ENCODE measurements at places on chromosomes 2 and 18.

- peak; percentile 7 for DNase-seq
Measured at GRCh38 chr18:57437766-57438671, 2.8 kb downstream of the ONECUT2 start.

DNA sequence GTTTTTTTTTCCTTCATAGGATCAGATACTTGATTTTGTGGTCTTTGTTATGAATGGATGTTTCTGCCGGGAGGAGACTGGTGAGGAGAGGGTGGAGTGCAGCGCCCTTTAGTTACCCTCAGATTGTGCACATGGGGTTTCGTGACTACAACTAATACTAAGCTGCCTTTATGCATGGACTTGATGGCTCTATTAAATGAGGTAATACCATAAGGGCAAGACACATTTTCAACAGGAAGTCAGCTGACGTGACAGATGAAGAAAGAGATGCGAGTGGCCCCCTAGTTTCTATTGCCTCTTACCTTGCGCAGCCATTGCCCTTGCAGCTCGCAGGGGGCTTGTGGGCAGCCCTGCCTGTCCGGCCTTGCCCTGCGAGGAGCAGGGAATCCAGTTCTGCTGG, 24.4 kb downstream of the ZNF407 start:
- no peak for DNase-seq

DNA sequence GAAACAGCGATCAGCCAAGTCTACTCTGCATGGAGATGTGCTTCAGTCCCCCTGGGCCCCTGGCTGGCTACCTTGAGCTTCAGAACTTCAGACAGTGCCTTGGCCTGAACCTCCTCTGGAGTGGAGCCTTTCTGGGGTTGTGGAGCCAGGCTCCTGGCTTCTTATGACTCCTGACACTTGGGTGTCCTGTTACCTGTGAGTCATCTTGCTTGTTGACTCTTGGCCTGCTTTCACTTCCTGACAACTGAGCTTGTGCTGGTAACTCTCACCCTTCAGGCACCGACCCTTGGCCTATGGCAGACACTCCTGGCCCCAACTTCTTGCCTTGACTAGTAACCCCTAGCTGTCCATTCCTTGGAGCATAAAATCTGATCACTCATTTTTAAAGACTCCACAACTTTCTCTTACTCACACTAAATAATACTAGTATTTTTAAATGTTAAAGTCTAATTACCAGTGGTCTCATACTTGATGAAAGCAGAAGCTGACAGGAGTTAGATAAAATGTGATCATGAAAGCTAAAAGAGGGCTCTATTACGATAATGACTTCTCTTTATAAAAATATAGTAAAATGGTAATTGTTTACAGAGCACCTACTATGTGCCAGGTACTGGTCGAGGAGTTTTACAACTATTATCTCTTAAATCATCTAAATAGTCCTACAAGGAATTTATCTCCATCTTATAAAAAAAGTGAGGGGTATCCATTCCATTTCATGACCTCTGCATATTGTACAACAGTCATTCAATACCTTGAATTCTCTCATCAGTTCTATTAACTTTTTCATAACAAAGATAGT, 46.3 kb upstream of the VIT start:
- DNase-seq: no peak

DNA sequence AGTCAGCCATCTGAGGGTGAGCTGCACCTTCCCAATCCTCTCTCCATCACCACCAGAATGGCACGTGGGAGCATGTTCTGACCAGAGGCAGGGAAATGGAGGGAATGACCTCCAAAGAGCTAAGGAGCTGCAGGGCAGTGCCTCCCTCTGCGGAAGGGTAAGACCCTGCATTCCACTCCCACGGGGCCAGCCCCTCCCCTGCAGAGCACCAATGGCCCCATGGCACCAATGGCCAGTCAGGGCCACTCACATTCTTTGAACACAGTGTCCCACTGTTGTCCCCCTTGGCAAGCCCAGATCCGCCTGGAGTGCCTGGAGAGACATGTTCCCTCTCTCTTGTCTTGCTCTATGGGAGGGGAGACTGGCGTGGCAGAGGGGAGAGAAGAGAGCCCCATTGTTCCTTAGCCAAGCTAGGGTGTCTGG, 164.4 kb downstream of the TNS1 start:
- DNase-seq: no peak

- DNase-seq: no peak
Measured at GRCh38 chr18:62438018-62438329, 84.9 kb upstream of the ZCCHC2 start.

GRCh38 chr2:238131761-238132462, 6.6 kb upstream of the KLHL30 start:
- DNase-seq: no peak

DNA sequence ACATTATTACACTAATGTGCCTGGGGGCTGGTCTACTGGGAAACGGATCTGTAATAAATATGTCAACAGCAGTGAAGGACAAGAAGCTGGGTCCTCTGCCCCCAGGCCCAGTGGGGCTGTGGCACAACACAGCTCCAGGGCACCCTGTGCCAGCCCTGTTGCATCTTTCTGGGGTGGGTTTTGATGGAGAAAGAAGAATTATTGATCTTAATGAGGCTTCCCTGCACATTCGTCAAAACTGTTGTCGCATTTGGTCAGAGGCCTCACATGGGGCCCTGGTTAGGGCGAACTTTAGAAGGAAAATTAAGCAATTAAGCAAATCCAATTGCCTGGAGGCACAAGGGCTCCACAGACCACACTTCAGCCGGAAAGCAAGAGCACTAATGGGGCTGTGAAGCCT, 30.0 kb upstream of the TWIST2 start:
- no peak for DNase-seq

GRCh38 chr2:85913884-85914881, 25.4 kb upstream of the ST3GAL5 start:
- no peak for DNase-seq

GRCh38 chr2:14336759-14337382, 295.6 kb upstream of the LRATD1 start:
- no peak for DNase-seq

DNA sequence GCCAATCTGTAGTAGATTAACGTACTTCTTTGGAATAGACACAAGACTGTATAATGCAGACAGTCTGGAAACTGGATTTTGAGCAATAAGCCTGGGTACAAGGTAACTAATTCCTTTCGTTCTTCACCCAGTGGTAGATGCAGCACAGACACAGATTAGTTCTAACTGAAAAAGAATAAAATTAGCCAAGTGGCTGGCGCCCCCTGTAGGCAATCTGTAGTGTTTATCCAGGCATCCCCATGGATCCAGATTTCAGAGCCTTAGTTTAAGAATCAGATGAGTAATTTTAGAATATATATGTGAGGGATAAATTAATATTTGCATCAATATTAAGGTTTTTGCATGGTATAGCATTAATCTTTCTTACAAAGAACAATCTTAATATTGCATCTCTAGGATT, 563.9 kb downstream of the DCC start:
- DNase-seq: peak; percentile 64

GRCh38 chr2:56184500-56185011, 766 bp downstream of the CCDC85A start:
- no peak for DNase-seq

GRCh38 chr2:225293638-225294037, 105.9 kb upstream of the NYAP2 start:
- no peak for DNase-seq

DNA sequence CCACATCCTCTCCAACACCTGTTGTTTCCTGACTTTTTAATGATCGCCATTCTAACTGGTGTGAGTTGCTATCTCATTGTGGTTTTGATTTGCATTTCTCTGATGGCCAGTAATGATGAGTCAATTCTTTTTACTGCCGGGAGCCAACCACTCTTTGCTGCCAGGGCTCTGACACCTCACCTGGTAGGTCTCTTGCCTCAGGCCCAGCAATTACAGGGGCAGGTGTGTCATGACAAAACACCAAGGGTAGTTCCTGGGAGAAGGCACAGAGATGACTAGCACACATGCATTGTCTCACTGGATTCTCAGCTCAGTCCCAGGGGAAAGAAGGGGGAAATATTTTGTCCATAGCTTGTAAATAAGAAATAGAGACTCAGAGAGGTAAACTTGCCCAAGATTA, 122.3 kb downstream of the CHST9 start:
- DNase-seq: no peak

Measured in SK-MEL-5 (cell line).